ENCODE measurements at places on chromosomes 2 and 18.

GRCh38 chr2:54047091-54047490 lies 68.3 kb upstream of the ACYP2 start:
- no peak for DNase-seq

GRCh38 chr18:27780061-27780745 lies 396.7 kb downstream of the CDH2 start:
- no peak for DNase-seq

DNA sequence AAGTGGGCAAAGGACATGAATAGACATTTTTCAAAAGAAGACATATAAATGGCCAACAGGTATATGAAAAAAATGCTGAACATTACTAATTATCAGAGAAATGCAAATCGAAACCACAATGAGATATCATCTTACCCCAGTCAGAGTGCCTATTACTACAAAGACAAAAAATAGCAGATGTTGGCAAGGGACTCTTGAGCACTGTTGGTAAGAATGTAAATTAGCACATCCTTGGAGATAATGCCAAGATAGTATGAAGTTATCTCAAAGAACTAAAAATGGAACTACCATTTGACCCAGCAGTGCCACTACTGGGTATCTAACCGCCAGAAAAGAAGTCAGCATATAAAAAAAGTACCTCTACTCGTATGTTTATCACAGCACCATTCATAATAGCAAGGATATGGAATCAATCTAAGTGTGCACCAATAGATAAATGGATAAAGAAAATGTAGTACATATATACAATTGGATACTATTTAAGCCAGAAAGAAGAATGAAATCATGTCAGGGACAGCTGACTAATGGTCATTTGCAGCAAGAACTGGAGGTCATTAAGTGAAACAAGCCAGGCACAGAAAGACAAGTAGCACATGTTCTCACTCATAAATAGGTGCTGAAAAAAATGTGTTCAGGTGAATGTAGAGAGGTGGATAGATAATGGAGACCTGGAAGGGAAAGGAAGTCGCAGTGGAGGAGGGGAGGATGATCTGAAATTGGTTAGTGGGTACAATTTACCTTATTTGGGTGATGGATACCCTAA lies 141.7 kb upstream of the B3GNT2 start:
- no peak for DNase-seq

GRCh38 chr2:16774091-16774490 lies 108.5 kb upstream of the CYRIA start:
- DNase-seq = no peak

GRCh38 chr2:118854507-118855345 lies 7.3 kb upstream of the EN1 start:
- DNase-seq = no peak

DNA sequence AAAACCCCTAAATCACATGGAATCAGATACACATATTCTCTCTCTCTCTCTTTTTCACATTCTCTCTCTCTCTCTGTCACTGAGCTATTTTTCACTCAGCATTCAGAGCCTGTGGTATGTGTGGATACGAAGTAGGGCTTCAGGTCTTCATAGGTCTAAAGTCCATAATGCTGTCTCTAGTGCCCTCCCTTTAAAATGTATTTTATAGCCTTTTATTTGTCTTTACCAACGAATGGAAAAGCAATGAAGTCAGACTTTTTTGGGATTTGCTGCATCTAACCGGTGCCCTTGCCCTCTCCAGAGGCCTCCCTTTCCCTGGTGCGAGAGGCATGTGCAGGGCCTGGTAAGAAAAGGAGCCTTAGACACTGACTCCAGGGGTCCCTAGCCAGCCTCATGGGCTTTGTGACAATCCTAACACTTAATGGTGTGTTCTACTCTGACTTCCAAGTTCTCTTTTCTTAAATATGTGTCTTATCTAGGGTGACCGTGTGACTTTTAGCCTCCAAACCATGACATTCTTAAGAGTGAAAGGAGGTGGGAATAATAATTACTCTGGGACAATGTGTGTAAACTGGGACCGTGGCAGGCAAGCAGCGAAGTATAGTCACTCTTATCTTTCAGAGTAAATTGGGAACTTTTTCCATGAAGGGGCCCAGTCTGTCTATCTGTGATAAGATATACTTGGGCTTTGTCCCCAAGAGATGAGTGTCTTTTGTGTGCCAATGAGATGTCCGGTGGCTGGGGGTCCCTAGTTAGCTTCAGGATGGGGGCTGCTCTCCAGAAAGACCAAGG lies 101.1 kb downstream of the B3GNT2 start:
- DNase-seq = no peak

- DNase-seq = peak; percentile 89
Observed at GRCh38 chr18:24075767-24076597, 61.4 kb downstream of the TTC39C start.

DNA sequence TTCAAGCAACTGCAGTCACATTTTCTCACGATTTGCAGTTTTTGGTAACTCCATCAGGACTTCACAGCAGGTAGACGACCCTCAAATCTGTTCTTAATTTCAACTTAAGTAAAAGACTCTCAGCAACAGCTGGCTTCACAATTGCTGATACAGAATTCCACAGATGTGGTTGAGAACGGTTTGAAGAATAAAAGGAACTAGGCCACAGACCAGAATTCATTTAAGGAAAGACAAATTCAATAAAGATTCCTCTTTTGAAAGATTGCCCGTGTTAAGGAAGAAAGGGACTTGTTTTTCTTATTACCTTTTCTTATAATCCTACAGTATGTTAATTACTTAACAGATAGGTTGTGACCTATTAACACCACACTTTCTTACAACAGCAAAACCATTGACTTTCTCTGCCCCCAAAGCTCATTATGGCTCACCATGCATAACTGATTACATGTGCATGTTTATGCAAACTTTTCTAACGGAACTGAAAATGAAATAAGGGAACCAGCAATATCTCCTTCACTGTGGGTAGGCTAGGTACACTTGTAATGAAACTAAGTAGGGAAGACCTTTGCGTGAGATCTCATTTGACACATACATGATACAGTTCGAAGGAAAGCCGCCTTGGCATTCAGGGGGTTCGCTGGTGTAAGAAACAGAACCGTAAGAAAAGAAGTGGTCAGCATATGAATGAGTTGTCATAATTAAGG lies 4.7 kb upstream of the ZNF516 start:
- no peak for DNase-seq

- no peak for DNase-seq
Observed at GRCh38 chr2:202494300-202495229, 118.4 kb downstream of the BMPR2 start.

GRCh38 chr2:104289651-104290565 lies 564.0 kb upstream of the POU3F3 start:
- no peak for DNase-seq

DNA sequence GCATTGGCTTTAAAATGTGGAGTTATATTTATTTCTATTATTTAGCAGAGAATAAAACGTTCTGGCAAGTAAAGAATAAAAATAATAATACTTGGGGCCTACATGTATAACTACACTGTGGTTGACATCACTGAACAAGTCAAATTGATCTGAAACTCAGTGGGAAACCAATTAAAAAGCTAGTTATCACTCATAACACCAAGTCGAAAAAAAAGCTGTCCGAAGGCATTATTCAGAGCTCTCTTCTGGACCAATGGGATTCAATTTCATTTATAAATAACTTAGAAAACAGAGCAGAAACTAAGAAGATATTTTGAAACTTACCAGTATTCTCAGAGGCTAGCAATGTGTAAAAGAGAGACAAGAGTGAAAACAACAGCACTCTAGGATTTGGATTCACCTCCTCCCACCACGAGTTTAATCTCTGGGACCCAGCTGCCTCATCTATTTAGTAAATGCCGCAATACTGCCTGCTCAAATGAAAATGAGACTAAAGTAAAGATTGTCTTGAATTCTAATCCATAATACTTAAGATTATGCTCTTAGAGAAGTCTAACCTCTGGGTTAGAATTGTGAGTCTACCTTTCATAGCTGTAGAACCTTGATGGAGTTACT lies 128.4 kb downstream of the NBAS start:
- peak; percentile 89 for DNase-seq

GRCh38 chr2:187658952-187659525 lies 104.8 kb upstream of the TFPI start:
- DNase-seq = peak; percentile 32

GRCh38 chr2:234242459-234242836 lies 191.9 kb downstream of the SPP2 start:
- no peak for DNase-seq

GRCh38 chr2:160336105-160336504 lies 136.0 kb upstream of the ITGB6 start:
- DNase-seq = no peak

DNA sequence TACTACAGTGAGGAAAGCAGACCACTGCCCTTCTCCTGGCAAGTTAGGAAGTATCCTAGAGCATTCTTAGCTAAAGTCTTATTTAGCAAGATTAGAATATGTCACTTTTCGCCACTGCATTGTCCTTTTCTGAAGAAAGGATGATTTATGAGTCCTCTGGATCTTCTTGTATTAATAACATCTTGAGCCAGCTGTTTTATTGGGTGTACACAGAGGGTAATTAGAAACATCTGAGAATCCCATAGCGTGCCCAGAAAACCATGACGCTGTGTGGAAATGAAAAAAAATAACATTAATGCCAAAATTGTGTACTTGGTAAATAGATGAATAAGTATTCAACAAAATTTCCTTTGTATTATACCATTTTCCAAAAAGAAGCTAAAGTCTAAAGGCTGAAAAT lies 198.7 kb downstream of the LTBP1 start:
- no peak for DNase-seq

DNA sequence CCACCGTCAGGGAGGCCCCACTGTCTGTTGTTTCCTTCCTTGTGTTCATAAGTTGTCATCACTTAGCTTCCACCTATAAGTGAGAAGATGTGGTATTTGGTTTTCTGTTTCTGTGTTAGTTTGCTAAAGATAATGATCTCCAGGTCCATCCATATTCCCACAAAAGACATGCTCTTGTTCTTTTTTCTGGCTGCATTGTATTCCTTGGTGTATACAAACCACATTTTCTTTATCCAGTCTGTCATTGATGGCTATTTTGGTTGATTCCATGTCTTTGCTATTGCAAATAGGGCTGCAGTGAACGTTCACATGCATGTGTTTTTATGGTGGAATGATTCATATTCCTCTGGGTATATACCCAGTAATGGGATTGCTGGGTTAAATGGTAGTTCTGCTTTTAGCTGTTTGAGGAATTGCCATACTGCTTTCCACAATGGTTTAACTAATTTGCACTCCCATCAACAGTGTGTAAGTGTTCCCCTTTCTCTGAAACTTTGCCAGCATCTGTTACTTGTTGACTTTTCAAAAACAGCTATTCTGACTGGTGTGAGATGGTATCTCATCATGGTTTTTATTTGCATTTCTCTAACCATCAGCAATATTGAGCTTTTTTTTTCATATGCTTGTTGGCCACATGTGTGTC lies 156.6 kb upstream of the NOSTRIN start:
- no peak for DNase-seq

- DNase-seq = no peak
Observed at GRCh38 chr2:95353613-95354468, 48.7 kb upstream of the FAHD2A start.

- no peak for DNase-seq
Observed at GRCh38 chr2:239953418-239954061, 71.6 kb downstream of the NDUFA10 start.

- DNase-seq = no peak
Observed at GRCh38 chr18:36179562-36180355, 7.5 kb upstream of the MOCOS start.

GRCh38 chr2:128405467-128405900 lies 86.8 kb upstream of the HS6ST1 start:
- DNase-seq = no peak

GRCh38 chr2:209636076-209636475 lies 135.6 kb upstream of the UNC80 start:
- no peak for DNase-seq

- no peak for DNase-seq
Observed at GRCh38 chr2:6911721-6912120, 5.5 kb upstream of the RNF144A start.

DNA sequence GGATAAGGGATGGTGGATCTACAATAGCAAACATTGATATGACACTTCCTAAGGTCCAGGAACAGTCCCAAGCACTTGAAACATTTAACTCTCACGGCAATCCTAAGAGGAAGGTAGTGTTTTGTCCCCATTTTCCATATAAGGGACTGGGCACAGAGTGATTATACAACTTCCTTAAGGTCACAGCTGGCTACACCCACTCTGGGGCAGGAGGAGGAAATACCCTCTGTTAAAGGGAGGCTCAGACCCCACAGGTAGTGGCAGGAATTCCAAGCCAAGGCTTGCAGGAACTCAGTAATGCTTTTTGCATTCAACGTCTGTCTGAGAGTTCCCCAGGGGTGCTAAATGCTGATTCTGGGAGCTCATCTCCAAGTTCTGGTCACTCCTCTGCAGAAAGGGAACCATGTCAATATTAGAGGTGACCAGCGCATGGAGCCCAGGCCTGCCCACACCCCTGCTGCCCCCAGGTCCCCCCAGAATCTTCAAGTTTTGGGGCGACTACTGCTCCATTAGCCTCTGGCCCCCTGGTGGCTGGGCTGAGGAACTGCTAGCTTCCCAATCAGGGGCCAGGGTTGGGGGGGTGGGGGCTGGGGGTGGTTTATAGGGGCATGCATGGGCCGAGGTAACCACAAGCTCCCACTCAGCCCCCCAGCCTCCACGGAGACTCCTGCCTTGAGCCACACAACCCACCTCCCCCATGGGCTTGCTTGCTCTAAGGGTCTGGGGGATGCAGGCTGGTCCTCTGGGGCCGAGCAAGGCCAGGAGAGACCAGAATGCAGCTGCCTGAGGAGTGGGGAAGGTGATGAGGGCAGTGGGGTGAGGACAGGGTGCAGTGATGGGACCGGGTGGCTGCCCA lies 11.1 kb downstream of the OBSL1 start:
- no peak for DNase-seq

GRCh38 chr2:127479219-127479825 lies 47.0 kb downstream of the IWS1 start:
- peak; percentile 61 for DNase-seq

DNA sequence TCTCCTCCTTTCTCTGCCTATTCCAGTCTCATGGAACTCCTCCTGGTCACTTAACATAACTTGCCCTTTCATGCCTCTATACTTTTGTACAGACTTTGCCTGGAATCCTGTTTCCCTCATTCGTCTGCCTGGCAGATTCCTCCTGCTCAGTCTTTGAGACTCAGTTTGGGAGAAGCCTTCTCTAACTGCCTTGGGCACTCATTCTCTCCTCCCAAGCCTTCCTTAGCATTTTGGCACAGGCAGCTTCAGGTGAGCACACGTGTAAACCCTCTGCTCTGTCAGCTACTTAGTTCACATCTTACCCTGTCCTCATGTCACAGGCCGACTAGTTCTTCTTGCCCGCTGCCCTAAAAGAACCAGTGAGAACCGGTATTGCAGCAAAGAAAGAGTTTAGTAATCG lies 6.0 kb upstream of the FAM98A start:
- no peak for DNase-seq

DNA sequence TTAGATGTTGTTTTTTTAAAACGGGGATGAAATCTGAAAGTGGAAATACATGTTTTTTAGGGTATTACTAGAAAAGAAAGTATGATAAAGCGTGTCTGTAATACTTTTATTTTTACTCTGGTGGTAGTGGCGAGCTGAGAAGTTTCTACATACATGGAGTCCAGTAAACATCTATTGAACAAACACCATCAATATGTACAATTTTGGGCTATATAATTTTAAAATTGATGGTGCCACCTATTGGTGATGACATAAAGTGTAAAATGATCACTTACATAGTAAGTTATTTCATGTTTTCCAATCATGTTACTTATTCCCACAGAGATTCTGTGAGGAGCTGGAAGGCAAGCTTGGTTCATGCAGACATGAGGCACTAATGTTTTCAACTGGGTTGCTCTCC lies 31.5 kb upstream of the NFE2L2 start:
- DNase-seq = peak; percentile 23

Measured in SK-N-DZ (cell line).